ENCODE measurements at places on chromosomes 4 and X. TPM values are rescaled to one million over a fixed set of nuclear protein-coding genes. Genes with fewer than 3 reads are reported as not detected.

Gene GABRG1
- total RNA-seq = not detected

Gene ATP8A1
- 31.4 TPM for total RNA-seq

Gene ZCCHC18
- 0.78 TPM for total RNA-seq

Gene LDOC1
- total RNA-seq = 12.7 TPM

Gene COX18
- 14.4 TPM for total RNA-seq

Gene CHRDL1
- total RNA-seq = not detected

Gene NHSL2
- total RNA-seq = 0.48 TPM

Gene GPR34
- total RNA-seq = not detected

Gene DCAF12L2
- total RNA-seq = not detected

Gene SGMS2
- total RNA-seq = 0.05 TPM
